ENCODE measurements at places on chromosomes 5 and 9.

- no peak for DNase-seq
These were observed 1.5 kb downstream of the SURF1 start for GRCh38 chr9:133354766-133355165.

- no peak for DNase-seq
These were observed 53.4 kb upstream of the IL6ST start for GRCh38 chr5:56048124-56048523.

GRCh38 chr9:34983209-34983608 lies 6.3 kb upstream of the DNAJB5 start:
- no peak for DNase-seq

- peak; percentile 78 for DNase-seq
These were observed 17.8 kb upstream of the CYSTM1 start for GRCh38 chr5:140157032-140157781.

DNA sequence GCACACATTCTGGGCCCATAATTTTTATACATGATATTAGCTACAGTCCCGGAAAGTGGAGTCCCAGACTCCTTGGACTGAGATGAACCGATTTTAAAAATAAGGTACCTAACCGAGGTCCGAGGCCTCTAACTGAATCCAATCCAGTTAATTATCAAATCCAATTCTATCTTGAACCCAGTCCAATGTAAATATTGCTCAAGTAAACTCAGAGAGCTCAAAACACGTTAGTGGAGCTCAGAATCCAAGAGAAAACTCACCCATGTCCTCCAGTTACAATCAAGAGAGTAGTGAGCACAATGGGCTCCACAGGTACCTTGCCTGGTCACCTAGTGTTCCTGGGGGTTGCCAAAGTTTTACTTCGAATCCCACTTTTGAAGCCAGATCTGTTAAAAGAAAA lies 37.9 kb upstream of the DIRAS2 start:
- no peak for DNase-seq

DNA sequence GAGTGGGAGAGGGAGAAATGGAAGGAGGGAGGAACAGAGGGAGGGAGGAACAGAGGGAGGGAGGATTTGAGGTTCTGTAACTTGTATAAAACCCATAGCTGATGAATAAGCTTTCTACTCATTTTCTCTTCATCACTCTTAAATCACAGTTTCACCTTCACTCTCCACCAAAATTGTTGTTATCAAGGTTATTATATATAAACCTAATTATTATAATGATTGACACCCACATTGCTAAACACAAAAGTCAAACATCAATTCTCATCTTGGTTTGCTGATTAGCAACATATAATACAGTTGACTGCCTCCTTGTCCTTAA lies 229.0 kb upstream of the PAPPA start:
- DNase-seq, result no peak

GRCh38 chr5:150062216-150062922 lies 24.0 kb downstream of the CSF1R start:
- no peak for DNase-seq

- DNase-seq, result no peak
These were observed 27.4 kb upstream of the KCNMB1 start for GRCh38 chr5:170416526-170416925.

DNA sequence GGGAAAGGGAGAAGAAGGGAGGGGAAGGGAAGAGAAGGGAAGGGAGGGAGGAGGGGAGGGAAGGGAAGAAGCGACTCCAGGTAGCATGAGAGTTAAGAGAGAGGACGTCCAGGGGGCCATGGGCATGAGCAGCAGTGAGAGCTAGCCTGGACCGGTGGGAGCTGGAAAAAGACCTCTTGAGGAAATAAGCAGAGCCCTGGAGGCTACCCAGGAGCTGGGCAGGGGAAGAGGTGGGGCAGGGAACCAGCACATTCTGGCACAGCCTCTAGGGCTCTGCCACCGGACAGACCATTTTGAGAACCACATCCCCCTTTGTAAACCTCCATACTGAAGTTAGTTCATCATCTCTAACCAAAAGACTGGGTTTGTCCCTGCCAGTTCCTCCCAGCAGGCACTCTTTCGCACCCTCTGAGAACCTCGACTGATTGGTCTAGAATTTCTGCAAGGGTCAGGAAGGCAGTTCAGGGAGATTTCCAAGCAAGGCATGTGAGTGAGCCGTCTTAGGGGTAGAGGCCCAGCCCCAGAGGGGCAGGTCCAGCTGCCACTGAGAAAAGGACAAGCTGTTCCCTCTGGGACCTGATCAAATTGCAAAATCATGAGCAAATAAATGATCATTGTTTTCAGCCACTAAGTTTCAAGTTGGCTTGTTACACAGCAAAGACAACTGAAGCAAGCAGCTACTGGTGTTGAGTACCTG lies 11.6 kb downstream of the NAIF1 start:
- no peak for DNase-seq

DNA sequence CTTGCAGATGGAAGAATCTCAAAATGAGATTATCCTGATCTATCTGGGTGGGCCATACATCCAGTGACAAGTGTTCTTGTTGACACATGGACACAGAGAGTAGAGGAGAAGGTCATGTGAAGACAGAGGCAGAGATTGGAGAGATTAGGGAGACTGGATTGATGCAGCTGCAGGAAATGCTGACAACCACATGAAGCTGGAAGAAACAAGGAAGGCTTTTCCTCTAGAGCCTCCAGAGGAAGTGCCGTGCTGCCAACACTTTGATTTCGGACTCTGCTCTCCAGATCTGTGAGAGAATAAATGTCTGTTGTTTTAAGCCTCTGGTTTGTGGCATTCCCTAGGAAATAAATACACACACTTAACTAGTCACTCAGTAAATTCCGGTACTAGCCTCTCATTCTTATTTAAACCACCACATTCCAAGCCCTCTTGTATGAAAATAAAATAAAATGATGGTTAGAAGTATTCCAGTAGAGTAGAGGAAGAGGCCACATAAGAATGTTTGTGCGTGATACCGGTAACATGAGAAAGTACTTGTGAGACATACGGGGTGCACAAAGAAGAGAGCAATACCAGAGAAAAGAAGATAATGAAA lies 110.9 kb upstream of the DMAC1 start:
- no peak for DNase-seq

DNA sequence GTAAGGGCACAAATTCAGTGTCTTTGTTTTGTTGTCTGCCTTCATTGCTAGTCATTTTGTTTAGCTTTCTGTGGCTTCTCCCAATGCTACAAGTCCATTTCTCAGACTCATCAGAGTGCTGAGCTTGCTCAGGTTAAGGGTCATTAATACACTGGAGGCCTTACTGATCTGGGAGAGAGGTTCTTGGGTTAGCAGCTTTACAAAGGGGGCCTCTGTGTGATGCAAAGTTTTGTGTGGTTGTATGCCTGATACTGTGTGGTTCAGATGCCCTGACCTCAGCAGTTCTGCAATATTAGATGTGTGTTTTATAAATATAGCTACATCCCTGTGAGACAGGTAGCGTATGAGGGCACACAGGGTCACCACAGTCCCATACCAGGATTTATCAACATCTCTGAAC lies 34.8 kb upstream of the SMARCA2 start:
- DNase-seq, result no peak

- no peak for DNase-seq
These were observed 119.5 kb downstream of the CAAP1 start for GRCh38 chr9:26773056-26773455.

DNA sequence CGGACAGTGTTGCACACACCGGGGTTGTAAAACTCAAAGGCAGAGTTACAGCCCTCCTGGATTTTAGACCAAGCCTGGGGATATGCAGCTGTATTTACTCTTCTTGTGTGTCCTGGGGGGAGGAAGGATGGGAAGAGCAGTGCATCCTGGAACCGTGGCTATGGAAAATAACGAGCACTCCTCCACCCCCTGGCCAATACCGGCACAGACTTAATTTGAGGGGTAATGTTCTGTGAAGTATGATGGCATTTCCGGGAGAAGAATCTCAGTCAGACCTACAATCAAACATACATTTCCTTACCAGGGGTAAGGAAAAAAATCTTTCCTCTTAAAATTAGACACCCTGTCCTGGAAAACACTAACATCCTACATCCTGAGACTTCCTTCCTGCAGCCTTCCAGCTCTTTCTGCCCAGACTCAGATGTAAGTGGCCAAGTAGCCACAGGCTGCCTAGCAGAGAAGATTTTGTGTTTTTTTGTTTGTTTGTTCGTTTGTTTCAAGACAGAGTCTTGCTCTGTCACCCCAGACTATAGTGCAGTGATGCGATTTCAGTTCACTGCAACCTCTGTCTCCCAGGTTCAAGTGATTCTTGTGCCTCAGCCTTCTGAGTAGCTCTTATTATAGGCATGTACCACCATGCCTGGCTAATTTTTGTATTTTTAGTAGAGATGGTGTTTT lies 11.0 kb upstream of the ERMP1 start:
- DNase-seq, result no peak

DNA sequence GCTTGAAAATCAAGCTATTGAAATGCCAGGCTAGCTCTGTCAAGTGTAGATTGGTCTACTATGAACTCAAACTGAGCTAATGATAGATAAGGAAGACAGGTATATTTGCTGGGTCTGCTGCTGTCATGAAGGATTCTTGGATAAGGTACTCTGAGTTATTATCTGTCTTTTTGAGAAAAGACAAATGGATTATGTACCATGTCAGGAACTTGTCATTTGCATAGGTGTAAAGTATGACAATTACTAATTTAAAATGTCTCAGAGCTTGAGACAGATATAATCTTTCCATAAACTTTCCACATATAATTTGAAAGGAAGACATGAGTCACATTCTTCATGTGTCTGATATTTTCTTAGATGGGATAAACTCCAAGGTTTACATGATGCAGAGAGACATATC lies 594.1 kb upstream of the PTPRD start:
- no peak for DNase-seq

- DNase-seq, result no peak
These were observed 1.4 kb upstream of the IRX4 start for GRCh38 chr5:1883925-1884677.

DNA sequence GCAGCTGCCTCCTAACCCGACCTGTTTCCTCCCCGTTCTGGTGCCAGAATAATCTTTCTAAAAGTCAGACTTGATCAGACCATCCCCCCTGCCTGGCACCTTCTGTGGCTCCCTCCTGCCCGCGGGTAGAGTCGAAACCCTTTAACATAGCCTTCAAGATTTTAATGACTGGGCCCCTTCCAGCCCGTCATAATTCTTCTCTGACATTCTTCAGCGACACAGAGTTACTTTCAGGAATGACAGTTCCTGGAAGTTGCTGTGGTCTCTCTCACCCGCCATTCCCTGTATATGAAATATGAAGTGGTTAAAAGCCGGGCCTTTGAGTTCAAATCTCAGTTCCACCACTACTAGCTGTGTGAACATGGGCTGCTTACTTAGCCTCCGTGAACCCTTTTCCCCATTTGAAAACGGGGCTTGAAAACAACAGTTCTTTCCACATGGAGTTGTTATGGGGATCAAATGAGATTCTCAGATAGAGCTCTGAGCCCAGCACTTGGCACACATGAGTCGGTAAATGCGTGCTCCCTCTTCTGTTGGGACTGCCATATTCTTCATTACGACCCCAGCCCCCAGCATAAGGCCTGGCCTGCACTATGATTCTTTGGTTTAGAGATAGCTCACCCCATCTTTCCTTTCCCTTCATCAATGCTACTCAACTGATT lies 737 bp downstream of the NANS start:
- DNase-seq, result no peak

- DNase-seq, result peak; percentile 8
These were observed 145.5 kb upstream of the MAP3K1 start for GRCh38 chr5:56669534-56670483.

- DNase-seq, result no peak
These were observed 10.8 kb downstream of the FAM174A start for GRCh38 chr5:100546001-100546400.

DNA sequence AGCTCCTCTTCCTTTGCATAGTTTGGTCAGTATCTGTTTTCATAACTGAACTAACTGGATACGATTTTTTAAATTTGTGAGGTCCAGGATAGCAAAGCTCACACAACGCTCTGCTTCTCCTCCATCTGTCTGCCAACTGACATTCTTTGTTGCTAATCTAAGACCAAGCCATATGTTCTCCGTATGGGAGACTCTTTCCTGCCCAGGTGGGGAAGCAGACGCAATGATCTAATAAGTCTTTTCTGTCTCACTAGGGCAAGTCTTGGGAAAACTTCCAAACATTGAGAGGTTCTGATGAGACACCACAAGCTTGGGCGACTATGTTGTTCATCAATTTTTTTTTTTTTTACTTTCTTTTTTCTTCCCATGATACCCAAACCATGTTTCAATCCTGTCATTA lies 558.5 kb downstream of the EFNA5 start:
- no peak for DNase-seq

DNA sequence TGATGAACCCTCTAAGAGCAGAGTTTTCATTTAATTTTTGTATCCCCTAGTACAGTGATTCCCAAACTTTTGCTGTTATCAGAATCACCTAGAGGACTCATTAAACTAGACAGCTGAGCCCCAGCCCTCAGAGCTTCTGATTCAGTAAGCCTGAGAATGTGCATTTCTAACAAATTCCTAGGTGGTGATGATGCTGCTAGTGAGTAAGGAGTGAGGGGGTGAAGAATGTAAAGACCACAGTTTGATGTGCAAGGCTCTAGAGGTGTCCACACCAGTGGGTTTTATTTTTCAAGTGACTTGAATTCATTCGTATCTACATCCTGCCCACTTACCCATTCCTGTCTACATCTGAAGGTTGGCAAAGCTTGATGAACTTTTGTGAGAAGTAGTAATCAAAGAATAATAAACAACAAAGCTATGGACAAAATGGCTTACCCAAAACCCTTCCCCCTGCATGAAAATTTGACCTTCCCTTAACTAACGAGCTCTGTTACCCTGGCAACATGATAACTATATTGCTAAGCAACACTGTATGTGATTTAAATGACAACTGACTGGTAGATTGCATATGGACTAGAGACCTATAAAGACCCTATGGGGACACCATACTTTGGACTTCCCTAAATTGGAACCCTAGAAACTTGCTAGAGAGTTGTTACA lies 35.2 kb downstream of the DTWD2 start:
- no peak for DNase-seq

GRCh38 chr9:26292943-26293342 lies 599.7 kb downstream of the CAAP1 start:
- DNase-seq, result no peak

DNA sequence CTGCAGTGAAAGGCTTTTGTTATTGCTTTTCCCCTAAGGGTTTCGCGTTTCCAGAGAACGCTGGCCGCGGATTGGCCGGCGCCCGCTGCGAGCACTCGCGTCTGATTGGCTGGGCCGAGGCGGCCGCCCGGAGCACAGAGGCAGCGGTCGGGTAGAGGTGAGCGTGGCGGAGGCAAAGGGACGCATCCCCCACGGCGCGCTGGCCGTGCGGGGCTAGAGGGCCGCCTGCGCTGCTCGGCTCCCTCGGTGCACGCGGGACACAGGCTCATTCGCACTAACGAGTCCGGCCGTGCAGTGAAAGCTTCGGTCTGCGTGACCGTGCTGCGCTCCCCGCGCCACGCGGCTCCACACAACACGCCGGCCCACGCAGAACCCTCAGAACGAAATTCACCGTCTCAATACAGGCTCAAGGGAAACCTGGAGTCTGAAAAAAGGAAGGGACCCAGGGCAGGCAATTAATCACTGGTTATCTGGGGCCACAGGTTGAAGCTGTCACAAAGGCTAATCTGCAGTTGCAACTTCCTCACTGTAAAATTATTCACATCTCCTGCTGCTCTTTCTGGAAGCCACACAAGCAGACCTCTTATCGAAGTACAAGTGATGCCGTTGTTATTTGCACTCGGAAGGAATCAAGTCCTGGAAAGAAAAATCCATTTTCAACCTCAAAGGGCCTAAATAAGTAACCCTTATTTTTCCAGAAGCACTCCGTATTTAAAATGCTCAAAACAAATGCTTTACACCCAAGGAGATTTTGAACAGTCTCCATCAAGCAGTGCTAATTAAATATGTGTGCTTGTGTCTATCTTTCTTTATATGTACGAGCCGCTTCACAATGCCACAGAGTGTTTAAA lies 94.6 kb downstream of the ZNF608 start:
- DNase-seq, result no peak
